SK-N-DZ (cell line): ENCODE measurements at places on chromosomes 7 and 10.

DNA sequence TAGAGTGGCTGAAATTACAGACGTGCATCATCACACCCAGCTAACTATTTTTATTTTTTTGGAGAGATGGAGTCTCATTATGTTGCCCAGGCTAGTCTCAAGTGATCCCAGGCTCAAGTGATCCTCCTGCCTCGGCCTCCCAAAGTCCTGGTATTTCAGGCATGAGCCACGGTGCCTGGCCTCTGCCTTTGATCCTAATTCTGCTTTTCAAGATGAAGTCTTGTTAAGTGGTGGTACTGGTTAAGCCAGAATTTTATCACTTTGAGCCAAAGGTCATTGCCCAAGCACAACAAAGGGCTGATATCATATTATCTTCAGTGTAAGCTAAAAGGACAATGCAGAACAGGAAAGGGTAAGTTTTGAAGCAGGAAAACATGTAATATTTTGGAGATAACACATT lies 64.2 kb downstream of the MYOF start:
- DNase-seq: no peak

- DNase-seq: no peak
These were observed 47.5 kb downstream of the CTBP2 start for GRCh38 chr10:125112697-125113494.

DNA sequence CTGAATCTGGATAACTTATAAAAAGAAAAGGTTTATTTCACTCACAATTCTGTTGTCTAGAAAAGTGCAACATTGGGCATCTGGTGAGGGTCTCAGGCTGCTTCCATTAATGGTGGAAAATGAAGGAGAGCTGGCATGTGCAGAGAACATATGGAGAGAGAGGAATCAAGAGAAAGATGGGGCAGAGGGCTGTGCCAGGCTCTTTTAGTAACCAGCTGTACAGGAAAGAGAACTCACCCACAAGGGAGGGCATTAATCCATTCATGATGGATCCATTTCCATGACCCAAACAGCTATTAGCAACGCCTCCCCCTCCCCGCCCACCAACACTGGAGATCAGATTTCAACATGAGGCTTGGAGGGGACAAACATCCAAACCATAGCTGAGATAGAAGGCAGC lies 61.7 kb upstream of the LYZL1 start:
- DNase-seq: no peak

DNA sequence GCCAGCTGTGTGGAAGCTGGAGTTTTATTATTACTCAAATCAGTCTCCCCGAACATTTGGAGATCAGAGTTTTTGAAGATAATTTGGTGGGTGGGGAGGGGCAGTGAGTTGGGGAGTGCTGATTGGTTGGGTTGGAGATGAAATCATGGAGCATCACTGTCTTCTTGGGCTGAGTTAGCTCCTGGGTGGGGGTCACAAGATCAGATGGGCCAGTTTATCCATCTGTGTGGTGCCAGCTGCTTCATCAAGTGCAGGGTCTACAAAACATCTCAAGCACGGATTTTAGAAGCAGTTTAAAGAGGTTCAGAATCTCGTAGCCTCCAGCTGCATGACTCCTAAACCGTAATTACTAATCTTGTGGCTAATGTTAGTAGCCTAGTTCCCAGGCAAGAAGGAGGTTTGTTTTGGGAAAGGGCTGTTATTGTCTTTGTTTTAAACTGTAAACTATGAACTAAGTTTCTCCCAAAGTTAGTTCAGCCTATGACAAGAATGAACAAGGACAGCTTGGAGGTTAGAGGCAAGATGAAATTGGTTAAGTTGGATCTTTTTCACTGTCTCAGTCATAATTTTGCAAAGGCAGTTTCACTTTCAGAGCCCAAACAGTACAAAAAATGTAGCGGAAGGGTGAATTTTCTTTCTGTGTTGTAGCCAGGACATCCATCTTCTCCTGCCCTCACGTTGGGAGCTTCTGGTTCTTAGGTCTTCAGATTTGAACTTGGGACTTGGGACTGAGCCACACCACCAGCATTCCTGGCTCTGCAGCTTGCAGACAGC lies 43.1 kb downstream of the KLF6 start:
- no peak for DNase-seq

DNA sequence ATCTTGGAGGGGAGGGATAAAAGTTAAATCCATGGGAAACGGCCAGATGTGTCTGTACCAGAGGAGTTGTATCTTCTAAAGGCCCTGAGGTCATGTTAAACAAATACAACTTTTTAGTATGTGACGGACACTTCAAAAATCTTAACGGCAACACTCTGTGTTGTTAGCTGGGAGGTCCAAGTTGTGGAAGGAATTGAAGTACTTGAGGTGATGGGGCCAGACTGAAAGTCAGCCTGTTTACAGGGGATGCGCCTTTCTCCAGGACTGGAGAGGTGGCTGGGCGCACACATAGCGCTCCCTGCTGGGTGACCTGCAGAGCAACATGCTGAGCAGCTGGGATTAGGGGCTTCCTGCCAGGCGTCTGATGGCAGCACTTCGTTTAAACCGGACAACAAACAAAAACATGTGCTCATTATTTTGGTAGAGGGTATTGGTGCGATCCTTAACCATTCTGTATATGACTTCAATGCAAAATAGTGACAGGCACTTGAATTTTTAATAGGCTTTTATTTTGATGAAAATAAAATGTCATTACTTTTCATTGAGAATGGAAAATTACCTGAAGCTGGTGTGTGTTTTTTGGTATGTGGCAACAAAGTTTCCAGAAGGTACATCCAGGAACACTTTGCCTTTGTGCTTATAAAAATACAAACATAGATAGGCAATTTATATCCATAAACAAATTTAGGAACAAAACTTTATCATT lies 198.2 kb downstream of the MLLT10 start:
- peak; percentile 65 for DNase-seq
